ENCODE measurements at places on chromosomes 12 and 14.

- no peak for DNase-seq
These were observed at the start of gene ZBTB42 for GRCh38 chr14:104800771-104801519. ZBTB42 (plus strand) TSS chr14:104801101; CDS start chr14:104801198, 97 bp downstream.

- no peak for DNase-seq
These were observed 1090.5 kb downstream of the TRHDE start for GRCh38 chr12:73362666-73363065.

DNA sequence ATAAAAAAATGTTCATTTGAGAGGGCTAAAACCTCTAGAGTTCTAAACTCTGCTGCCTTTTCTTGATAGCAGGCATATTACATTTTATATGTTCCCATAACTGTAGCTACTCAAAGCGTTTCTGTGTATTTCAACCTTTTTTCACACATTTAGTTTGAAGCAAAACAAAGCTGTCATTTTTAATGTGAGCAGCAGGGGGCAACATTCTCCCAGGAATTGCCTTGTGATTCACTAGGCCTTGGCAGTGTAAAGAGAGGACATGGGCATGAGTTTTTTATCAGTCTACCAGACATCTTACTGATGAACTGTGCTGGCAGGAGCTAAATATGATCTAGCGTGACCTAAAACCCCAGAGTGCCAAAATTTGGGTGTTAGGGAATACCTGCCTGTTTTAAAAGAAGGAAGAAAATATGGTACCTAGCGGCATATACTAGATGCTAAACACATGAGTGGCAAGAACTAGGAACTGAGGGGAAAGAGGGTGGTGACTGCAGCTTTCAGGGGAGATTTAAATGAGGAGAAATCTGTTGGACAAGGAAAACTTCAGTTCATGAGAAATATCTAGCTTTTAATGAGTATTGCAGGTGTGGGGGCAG is 65.3 kb downstream of the IFT43 start:
- peak; percentile 42 for DNase-seq

- no peak for DNase-seq
These were observed 48.8 kb downstream of the STXBP6 start for GRCh38 chr14:25001156-25001555.

DNA sequence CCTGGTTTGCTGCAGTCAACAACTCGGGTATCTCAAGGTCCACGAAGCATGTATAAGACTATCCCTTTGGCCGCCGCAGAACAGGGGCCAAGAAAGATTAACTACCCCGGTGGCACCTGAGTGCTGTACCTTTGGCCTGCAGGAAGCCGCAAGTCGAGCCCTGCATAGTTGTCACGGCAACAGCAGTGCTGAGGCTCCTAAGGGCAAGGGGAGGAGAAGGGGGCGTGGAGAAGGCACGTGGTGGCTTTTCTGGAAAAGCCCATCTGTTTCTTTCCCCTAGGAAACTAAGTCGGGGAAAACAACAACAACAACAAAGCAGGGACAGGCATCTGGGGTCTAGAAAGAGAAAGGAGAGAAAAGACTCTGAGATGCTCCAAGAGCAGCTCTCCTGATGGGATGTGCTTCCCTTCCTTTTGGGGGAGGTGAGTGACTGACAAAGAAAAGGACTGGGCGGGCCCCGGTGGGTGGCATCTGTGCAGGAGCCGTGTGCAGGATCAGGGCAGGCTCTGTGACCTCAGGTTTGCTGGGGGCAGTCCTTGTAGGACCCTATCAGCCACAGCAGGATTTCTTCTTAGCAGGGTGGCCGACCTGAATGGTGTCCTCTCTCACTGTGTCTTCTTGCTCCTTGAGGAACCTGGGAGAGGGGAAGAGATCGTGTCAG is 123.9 kb downstream of the PRMT8 start:
- no peak for DNase-seq

- DNase-seq = no peak
These were observed 308.9 kb downstream of the KCNH5 start for GRCh38 chr14:62736048-62737043.

DNA sequence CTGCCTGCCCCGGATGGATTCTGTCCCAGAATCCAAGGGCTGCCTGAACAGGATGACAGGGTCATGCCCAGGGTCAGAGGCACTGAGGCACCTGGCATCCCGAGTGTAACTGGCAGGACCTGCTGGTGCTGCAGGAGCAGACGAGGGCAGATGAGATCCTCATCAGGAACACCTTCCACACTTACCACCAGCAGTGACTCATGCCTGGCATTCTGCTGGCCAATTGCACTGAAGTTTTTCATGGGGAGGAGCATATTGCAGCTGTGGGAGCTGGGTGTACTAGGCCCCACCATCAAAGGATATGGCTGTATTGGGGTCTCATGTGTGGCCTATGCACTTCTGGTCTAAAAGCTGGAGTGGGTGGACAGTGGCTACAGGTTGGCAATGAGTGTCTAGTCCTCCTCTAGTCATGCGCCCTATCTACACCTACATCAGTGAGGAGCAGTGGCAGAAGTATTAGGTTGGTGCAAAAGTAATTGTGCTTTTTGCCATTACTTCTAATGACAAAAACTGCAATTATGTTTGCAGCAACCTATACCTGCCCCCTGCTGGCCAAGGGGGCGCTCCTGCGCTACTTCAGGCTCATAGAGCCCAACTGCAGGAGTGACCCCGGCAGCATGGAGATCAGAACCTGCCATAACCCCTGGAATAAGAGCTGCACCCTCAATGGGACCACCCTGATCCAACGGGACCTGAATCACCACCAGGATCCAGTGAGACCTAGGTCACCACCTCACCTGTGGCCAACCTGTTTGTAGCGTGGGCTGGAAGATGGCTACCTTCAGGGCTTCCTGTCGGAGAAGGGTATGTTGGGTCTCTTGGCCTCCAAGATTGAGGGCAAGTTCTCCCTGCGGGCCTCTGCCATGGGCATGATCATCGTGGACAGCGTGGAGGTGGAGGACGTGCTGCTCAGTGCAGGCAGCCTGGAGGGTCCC is 8.0 kb upstream of the C12orf42 start:
- DNase-seq = no peak

DNA sequence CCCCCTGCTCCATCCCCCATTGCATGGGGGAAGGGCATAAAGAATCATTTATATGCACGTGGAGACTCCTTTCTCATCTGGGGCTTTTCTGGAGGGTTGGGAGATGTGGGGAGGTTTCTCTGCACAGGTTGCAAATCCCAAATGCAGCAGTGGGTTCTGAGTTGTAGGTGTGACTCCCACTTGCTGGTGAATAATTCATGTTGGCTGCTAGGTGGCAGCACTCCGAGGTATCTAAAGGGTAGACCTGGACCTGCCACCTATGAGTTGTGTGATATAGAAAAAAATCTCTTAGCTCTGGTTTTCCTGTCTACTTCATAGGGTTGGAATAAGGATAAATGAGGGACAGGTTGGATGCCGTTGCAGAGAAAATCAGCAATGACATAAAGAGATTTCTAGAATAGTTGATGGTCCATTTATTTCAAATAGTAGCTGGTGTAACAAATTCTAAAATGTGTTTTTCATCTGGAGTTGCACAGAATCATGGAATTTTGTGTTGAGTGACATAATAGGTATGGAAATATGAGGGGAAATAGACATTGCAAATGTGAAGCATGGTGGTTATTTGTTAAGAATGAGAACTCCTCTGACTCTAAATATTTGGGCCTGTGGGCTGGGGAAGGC is 4.6 kb downstream of the MARCHF9 start:
- DNase-seq = no peak

DNA sequence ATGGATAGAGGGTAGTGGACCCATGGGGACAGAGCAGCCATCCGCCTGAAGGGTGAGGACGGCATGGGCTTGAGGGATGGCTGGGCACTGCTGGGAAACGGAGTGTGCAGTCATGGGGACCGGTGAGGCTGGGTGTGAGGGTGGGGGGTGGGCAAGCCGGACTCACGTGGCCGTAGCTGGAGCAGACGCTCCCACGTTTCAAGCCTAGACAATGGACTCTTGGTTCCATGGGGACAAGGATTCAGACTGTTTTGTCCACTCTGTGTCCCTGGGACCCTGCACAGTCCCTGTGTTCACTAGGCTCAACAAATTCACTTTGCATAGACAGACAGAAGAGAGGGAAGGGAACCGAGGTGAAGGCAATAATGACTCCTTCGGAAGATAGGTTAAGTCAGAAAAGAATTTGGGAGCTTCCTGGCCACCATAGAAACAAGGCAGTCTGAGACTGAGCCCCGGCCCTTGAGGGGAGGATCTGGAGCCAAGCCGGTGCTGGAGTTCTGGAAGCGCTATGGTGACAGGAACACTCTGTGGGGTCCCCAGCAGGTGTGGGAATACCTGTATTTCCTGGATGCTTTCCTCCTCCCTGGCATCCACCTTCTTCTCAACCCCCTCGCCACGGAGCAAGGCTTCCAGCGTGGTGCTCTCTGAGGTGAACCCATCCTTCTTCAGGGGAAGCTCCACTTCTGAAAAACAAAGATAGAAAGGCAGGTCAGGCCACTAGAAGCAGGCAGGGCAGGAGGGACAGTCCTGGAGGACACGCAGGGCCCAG is 162.5 kb downstream of the DPF3 start:
- DNase-seq = no peak

GRCh38 chr12:82357845-82358199 is 365 bp downstream of the CCDC59 start:
- DNase-seq = no peak

- DNase-seq = no peak
These were observed 186.6 kb downstream of the CACNA1C start for GRCh38 chr12:2239381-2239871.

GRCh38 chr14:80669426-80669825 is 272.1 kb downstream of the CEP128 start:
- DNase-seq = no peak

DNA sequence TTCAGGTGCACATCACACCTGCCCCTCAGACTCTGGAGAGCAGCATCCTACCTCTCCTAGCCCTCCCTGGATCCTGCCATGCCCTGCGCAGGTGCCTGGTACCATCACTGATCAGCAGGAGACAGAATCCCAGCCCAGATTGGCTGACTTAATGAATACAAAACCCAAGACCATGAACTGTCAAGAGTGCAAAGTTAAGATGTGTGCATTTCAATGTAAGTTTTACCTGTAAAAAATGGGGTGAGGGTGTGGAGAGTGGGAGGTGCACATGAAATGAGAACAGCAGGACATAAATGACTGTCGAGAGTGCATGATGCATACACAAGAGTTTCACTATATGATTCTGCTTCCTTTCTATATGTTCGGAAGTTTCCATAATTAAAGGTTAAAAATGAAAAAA is 57.9 kb upstream of the GPR68 start:
- DNase-seq = no peak

- no peak for DNase-seq
These were observed 82.7 kb downstream of the GRIP1 start for GRCh38 chr12:66596199-66596598.

DNA sequence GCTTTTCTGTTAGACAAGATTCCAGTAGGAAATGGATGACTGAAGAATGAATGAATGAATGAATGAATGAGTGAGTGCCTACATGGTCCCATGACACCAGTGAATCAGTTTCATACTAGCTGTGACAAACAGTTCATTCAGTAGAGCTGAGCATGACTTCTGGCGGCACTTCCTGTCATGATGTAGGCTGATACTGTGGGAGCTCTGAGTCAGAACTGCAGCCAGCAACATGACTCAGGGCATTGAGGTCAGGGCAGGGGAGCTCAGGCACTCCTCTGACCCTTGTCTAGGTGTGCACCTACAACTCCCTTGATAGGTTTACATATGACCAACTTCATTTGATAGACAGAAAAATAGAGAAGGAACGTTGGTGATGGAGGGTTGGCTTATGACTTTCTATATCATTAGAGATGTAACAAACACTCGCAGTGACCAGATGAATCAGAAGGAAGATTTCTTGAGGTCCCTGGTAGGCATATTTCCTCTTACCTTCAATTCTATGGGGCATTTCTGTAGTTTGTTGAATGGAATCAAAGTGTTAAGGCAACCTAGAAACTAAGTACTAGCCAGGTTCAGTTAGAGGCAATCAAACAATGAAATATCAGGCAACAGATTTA is 139.3 kb upstream of the ARHGAP5 start:
- no peak for DNase-seq

DNA sequence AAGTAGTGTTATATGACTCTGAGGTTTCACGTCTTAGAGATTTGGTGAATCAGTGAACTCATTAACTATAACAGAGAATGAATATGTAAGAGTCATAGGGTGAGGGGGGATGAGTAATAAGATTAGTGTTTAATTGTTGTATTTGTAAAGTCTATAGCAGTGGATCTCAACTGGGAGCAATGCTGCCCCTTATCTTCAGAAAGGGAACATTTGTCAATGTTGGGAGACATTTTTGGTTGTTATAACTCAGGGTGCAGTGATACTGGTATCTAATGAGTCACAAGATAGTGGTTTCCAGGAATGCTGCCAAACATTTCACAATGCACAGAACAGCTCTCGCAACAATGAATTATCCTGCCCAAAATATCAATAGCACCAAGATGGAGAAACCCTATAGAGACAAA is 1193.7 kb downstream of the GALC start:
- DNase-seq = no peak

GRCh38 chr12:292186-292585 is 29.6 kb upstream of the SLC6A13 start:
- no peak for DNase-seq

GRCh38 chr12:102232446-102232845 is 34.8 kb upstream of the PMCH start:
- no peak for DNase-seq

DNA sequence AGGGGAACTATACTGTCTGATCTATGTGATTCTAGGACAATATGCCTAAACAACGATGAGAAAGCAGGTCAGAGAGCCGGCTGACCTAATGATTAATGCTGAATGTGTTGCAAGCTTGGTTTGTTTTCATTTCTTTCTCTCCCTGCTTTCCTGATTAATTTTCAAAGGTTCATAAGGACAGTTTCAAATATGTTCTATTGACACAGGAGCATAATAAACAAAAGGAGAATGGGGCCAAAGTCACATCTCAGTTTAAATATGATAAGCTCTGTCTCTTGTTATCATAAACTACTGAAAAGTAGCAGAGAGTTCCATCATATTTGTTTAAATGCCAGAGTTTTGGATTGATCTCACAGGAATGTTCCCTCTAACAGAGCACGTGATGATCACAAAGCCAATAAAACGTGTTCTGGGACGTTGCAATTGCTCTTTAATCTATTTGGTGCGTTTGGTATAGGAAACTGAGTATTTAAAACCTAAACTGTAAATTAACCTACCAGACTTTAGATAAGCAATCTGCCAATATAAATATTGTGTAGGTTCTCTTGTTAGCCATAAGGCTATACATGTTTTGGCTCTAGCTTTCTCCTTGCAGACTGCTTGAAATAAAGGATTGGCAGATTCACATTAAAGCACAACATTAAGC is 3.7 kb upstream of the HSD17B6 start:
- no peak for DNase-seq
